ENCODE measurements at places on chromosomes 7 and 10.
A peak's percentile ranks its signal among the peaks of the same experiment; 100 is the strongest.

DNA sequence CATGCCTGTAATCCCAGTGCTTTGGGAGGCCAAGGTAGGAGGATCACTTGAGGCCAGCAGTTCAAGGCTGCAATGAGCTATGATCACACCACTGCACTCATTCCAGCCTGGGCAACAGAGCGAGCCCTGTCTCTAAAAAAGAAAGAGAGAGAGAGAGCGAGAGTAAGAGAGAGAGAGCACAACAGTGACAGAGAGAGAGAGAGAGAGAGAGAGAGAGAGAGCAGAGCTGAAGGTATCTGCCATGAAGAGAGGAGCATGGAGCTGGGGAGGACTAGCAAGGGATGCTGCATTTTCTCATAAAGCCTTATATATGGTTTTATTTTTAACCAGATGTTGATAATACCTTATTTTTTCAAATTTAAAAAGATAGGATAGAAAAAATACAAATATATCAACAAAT is 84.5 kb upstream of the RNF32 start:
- ATAC-seq = no peak

DNA sequence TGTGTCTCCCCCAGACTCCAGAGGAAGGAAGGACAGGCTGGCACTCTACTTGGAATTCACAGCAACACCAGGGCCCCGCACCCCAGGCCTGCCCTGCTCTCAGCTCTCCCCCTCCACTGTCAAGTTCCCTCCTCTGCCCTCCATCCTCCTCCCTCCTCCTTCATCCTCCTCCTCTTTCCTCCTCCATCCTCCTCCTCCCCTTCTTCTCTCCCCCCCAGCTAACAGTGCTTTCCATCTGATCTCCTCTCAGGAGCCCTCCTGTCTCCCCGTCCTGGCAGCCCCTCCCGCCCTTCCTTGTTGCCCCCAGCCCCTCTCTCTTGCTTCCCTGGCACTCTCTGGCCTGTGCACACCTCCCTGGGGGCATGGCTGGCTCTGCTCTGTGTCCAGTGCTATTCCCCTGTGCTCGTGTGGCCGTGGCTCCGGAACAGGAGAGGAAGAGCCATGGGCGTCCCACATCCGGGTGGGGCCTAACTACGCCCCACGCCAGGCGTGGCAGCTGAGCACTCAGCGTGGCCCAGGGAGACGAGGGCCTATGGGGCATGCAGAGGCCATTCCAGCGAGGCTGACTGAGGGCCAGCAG is 64.2 kb downstream of the PWWP2B start:
- ATAC-seq = no peak

DNA sequence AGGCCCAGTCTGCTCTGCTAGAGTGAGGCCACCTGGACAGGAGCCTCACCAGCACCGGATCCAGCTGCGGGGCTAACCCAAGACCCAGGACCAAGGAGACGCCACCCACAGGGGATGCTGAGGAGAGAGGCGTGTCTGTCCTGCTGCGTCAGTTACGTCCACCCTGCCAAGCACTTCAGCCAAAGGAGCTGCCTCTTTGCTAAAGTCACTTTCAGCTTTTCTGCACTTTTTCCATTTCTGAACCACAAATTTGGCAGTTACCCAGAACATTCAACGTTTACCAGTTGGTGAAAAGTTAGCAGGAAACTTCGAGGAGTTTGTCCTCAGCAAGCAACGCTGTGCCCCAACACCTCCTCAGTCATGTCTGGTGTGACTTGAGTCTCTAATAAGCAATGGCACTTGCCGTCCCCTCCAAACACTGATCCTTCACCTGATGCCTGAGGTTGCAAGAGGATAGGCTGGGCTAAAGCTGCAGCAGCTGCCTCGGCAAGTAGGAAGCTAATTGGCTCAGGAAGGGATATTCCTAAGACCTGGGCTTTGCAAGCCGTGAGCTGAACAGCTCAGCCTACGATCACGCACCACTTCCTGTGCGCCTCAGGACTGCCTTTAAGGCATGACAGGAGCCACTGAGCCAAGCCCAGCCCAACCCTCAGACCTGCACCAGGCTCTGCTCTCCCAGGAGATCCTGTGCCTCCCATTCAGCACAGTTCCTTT is 40.1 kb downstream of the KCNH2 start:
- ATAC-seq = peak; percentile 45

DNA sequence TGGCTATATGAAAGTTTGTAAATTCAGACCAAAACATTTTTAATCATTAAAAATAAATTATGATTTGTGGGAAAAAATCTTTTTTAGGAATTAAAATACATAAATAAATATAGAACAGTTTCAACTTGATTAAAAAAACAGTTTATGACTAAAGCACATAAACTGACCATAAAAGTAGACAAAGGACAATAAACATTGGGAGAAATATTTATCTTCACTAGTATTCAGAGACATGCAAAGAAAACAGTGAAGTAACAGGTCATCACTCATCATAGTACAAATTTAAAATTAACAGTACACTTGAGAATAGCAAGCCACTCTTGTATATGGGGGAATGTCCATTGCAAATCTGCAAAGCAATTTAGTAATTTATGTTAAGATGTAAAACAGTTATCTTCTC is 28.0 kb upstream of the CELF2 start:
- no peak for ATAC-seq

DNA sequence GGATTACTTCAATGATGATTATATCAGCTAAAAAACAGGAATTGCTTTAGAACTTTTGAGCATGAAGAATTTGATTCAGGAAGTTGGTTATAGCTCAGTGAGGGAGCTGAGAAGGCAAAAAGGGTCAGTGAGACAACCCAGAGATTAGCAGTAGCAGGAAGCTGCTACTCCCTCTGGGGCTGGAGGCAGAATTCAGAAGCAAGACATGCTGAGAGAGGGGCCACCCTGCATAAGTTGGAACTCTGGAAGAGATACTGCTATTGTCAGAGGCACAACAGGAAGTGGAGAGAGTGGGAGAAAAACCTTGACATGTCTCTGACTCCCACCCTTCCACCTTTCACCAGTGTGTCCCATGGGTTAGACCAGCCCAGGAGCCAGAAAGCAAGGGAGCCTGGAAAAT is 488.7 kb downstream of the ADRA2A start:
- no peak for ATAC-seq

Measured in stimulated activated memory B cell treated with anti-CD40 and anti-IgM and Interleukin-4, amounts not matched to agents 10 μg/mL and 1 μg/mL and 100 μg/mL, for 72 hours (primary cell).